ENCODE measurements at places on chromosomes 11 and 22.
A peak's percentile ranks its signal among the peaks of the same experiment; 100 is the strongest.

DNA sequence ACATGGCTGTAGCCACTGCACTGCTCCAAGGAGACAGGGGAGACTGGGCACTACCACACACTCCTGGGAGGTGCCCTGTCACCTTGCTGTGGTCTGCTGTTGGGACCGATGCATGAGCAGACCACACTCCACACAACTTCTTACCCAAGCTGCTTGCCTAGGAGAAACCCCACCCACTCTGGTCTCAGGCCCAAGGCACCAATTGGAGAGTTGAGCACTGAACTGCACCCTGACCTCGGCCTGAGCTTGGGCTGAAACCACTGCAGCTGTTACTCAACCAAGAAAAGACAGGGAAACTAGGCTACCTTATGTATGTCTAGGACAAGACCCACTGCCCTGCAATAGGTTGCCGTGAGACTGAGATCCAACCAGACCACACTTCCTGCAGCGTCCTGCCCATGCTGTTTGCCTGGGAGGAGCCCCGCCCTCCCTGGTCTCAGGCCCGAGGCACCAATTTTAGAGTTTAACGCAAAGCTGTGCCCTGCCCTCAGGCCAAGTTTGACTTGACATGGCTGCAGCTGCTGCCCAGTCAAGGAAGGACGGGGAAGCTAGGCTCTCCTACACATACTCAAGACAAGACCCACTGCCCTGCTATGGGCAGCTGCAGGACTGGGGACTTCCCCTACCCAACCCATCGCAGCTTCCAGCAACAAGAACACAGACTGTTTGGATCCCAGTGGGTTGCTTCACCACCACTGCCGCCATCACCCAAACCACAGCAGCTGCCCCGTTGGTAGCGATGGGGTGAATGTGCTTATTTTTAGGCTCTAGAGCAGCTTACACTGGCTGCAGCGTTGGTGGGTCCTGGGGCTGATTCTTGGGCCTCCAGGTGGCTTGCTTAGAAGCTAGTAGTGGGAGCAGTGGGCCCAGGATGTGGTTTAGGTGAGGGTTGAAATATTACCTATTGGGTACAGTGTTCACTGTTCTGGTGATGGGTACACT is 66.8 kb downstream of the BRD1 start:
- DNase-seq: no peak

GRCh38 chr11:22430141-22430541 is 92.0 kb downstream of the SLC17A6 start:
- no peak for DNase-seq

GRCh38 chr11:45216031-45216430 is 69.6 kb downstream of the PRDM11 start:
- DNase-seq: no peak

GRCh38 chr22:32951807-32952153 is 106.4 kb downstream of the SYN3 start:
- DNase-seq: peak; percentile 27

DNA sequence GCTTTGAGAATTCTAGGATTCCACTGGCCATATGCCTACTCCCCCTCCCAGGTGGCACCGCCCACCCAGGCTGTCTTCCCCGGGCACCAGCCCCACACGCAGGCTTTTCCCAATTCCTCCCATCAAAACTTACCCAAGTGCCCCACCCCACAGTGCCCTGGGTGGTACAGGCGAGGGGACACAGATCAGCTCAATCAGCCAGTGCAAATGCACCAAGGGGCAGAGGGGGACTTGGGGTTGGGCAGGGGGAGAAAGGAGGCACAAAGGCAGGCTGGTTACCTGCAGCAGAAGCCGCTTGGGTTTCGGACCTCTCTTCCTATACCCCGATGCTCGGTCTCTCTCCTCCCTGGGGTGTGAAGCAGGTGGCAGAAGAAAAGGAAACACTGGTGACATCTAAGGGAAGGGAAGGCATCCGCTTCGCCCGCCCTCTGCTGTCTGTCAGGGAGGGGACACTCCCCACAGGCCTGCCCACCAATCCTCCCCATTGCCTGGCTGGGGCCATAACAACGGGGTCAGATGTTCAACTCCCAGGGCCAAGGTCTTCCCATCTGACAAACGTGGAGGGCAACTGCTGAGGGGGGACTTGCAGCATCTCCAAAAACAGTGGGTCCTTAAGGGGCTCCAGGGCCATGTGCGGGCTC is 14.0 kb downstream of the CBX7 start:
- no peak for DNase-seq

- DNase-seq: peak; percentile 83
These were observed 81.4 kb downstream of the RCN1 start for GRCh38 chr11:32172041-32172847.

GRCh38 chr22:45502215-45503049 is at the start of gene FBLN1:
TSS of gene FBLN1 (plus strand) at chr22:45502883. CDS start at chr22:45502986, 103 bp downstream.
- peak; percentile 87 for DNase-seq

DNA sequence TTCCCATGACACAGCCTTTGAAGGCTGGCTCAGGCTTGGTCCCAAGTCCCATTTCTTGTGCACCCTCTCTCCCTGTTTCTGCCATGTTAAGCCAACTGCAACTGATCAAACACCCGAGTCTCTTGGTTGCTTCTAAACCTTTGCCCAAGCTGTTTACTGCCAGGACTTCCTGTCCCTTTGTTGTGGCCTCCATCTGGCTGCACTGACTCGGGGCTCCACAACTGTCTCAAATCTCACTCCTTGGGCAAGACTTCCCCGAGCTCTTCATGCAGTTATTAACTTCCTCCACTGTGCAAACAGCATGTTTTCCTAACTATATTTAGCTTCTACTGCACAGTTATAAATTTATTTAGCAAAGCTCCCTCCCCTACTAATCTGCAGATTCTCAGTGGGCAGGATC is 4.3 kb downstream of the VPREB1 start:
- no peak for DNase-seq

DNA sequence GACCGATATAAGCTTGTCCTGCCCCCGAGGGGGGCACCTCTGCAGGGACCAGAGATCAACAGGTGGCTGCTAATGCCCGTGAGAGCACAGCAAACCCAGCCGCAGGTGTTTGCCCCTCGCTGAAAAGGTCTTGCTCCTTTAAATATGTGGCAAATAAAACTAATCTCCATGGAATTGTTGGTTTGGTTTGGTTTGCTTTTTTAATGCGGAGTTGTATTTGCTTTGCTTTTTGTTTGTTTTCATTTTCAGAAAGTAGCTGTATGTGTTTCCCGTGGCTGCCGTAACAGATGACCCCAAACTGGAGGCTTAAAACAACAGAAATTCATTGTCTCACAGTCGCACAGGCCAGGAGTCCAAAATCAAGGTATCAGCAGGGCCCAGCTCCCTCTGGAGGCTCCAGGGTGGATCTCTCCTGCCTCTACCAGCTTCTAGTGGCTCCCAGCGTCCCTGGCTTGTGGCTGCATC is 93.0 kb downstream of the CELSR1 start:
- DNase-seq: no peak

- DNase-seq: no peak
These were observed 553.0 kb downstream of the JRKL start for GRCh38 chr11:96942855-96943254.

DNA sequence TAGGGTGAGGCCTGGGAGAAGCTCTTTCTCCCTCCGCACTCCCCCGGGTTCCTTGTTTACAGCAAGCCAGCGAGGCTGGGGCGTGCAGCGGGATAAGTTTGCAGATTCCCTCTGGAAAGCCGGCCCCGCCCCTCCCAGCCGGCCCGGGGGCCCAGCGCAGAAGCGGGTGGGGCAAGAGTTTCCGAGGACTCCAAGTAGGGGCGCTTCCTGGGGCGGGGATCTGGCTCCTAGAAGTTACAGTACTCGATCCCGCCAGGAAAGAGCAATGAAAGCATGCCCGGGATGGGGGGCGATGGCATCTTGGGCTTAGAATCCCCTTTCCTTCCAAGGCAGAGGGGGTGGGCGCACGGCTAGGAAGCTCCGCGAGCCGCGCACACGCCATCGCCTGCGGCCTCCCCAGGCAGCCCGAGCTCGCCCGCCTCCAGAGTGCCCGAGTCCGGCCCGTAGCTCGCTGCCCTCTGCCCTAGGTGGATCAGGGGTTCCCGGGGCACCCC is 385 bp downstream of the TST start:
- DNase-seq: peak; percentile 82

DNA sequence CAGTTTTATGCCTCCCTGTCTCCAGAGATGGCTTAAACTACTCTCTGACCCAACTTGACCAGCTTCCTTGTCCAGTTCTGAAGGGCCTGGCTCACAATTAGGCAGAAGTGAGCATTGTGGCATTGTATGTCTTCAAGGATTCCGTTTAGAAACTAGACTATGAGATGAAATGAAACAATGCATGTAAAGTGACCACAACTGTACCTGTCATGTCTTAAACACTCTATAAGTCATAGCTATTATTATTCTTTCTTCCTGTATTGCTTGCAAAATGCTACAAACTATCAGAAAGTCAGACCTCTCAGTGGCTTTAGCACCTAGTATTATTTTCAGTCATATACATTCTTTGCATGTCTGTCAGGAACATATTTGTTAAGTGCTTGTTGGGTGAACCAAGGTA is 127.9 kb upstream of the MTMR2 start:
- no peak for DNase-seq

GRCh38 chr22:29331213-29331612 is 15.7 kb upstream of the RASL10A start:
- no peak for DNase-seq

DNA sequence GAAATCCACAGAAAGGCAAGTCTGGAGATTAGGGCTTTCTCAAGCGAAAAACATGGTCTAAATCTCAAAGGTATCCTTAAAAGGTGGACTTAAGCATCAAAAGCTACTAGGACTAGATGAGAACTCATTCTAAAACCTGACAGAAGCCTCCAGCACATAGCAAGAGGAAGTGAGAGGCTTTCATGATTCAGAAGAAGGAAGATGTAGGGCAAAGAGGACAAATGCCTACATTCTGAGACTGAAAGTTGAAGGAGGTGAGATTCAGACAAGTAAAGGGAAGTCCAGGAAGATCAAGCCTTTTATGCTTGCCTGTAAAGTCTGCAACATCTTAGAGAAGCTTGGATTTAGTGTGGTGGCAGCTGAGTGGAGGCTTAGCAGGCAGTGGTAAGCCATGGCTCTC is 98.9 kb downstream of the PGR start:
- DNase-seq: no peak

DNA sequence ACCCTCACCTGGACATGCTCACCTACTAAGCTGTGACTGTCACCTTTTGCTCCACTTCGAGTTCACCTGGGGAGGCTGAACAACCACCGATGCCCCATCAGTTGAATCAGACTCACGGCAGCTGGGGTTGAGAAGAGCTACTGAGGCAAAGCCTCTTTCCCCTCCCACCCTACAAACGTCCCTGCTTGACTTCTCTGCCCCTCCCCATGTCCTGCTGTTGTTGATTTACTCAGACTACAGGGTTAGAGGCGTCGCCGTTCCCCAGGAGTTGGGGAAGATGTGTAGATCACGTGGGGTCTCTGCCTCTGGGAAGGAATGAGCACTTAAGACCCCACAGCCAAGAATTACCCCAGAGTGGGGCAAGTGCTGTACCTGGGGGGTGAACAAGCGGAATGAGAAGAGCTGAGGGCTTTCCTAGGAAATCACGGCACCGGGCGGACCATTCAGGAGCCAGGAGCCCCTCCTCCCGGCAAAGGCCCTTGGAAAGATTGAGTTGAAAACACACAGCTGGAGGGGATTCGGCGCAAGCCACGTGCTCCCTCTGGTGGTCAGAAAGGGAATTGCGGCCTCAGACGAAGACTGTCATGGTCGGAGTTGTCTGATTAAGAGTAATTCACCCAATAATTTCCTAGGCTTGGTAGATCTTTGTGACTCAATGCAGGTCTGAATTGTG is 7.0 kb downstream of the FXYD2 start:
- peak; percentile 96 for DNase-seq

Measured in eye (tissue), 1 donor.